ENCODE measurements at places on chromosomes 12 and 14.

DNA sequence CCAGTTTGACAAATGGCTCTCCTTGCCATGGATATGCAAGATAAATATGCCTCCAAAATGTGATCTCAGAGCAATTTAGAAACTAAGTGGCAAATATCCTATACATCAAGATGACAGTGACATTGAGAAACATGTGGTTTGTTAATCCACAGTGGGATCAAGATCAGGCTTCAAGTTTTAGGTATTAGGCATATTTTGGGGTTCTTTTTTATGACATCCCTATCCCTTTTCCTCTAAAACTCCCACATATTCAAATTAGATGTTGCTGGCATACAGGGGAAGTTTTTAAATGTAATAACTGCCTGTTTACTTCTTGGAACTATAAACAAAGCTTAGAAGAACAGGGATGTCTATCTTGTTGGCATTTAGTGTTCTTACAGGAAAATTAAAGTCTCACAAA, 179.4 kb downstream of the CRADD start:
- no peaks in the 10 kb centered on the region for H3K27me3 ChIP-seq
- no peaks in the 10 kb centered on the region for H3K36me3 ChIP-seq
- no peak overlapping the region for H3K27ac ChIP-seq
- no peak overlapping the region for H3K4me3 ChIP-seq
- no peak for DNase-seq

DNA sequence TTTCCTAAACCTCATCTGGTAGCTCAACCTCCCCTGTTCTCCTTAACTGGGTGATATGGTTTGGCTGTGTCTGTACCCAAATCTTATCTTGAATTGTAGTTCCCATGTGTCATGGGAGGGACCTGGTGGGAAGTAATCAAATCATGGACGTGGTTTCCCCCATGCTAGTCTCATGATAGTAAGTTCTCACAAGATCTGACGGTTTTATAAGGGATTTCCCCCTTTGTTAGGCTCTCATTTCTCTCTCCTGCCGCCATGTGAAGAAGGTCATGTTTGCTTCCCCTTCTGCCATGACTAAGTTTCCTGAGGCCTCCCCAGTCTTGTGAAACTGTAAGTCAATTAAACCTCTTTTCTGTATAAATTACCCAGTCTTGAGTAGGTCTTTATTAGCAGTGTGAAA, 19.5 kb downstream of the COX16 start:
- no peak overlapping the region for H3K4me3 ChIP-seq
- H3K36me3 ChIP-seq: peaks cover under 1% of the 10 kb centered on the region
- H3K27me3 ChIP-seq: no peaks in the 10 kb centered on the region
- no peak overlapping the region for H3K27ac ChIP-seq

DNA sequence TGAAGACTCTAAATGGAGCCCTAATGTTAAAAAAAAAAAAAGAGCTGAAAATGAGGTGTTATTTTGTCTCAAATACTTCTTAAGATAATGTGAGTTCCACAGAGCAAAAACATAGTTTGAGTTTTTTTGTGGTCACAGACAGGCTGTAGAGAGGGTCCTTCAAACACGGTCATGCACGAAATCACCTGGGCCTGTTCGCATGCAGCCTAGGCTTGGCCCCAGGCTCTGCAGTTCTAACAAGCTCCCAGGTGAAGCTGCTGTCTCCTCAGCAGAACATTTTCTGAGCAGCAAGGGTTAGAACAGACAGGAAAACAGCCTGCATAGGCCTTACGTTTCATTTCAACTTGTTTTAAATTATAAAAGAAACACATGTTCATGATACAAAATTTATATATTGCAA, 65.4 kb upstream of the TBPL2 start:
- no peaks in the 10 kb centered on the region for H3K4me1 ChIP-seq
- H3K27me3 ChIP-seq: no peaks in the 10 kb centered on the region
- no peaks in the 10 kb centered on the region for H3K36me3 ChIP-seq

GRCh38 chr12:16955083-16955657, 349.2 kb upstream of the LMO3 start:
- H3K27me3 ChIP-seq: no peaks in the 10 kb centered on the region
- H3K27ac ChIP-seq: no peak overlapping the region
- DNase-seq: no peak
- no peaks in the 10 kb centered on the region for H3K4me1 ChIP-seq
- no peak overlapping the region for H3K4me3 ChIP-seq

- H3K4me1 ChIP-seq: no peaks in the 10 kb centered on the region
- no peaks in the 10 kb centered on the region for H3K27me3 ChIP-seq
- no peak overlapping the region for H3K27ac ChIP-seq
Observed at GRCh38 chr14:104163541-104163940, 25.2 kb downstream of the KIF26A start.

GRCh38 chr12:6211421-6211869, 11.2 kb downstream of the CD9 start:
- H3K27me3 ChIP-seq: no peaks in the 10 kb centered on the region
- peaks cover 3% of the 10 kb centered on the region for H3K4me1 ChIP-seq
- H3K4me3 ChIP-seq: no peak overlapping the region
- no peak for DNase-seq
- no peak overlapping the region for H3K27ac ChIP-seq

DNA sequence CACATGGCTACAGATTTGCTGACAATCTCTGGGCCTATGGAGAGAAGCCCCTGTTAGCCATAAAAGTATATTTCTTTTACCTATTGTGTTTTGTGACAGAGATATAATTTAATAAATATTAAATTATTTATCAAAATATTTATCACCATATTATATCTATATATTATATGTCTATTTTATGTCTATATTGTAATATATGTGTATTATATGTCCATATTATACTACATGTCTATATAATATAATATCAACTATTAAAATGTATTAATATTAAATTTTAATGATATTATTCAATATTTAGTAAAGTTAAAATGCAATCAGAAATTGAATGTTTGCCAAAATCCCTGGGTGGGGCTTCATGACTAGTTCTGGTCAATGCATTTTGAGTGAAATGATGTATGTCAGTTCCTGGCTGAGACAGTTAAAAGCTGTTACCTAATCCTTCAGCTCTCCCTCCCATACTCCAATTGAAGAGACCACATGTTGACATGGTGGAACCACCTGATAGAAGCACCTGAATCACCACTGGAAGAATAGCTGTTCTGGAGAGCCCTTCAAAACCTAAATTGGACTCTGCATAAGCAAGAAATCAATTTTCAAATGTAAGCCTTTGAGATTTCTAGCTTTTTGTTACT, 357.3 kb upstream of the DDHD1 start:
- H3K36me3 ChIP-seq: no peaks in the 10 kb centered on the region
- no peak for DNase-seq
- no peaks in the 10 kb centered on the region for H3K4me1 ChIP-seq
- no peaks in the 10 kb centered on the region for H3K27me3 ChIP-seq
- no peak overlapping the region for H3K4me3 ChIP-seq

- H3K36me3 ChIP-seq: no peaks in the 10 kb centered on the region
- peaks cover 5% of the 10 kb centered on the region for H3K27me3 ChIP-seq
Observed at GRCh38 chr12:42583016-42583415, 6.5 kb downstream of the PRICKLE1 start.

All from T-cell (primary cell).